ENCODE measurements at places on chromosomes 4 and X. TPM values are rescaled to one million over a fixed set of nuclear protein-coding genes. Genes with fewer than 3 reads are reported as not detected.

The NIPAL1 gene
- total RNA-seq = 1.7 TPM

The HTN3 gene
- total RNA-seq = not detected

The BEND4 gene
- total RNA-seq = 8.8 TPM

The SPANXC gene
- not detected for total RNA-seq

The KCTD8 gene
- total RNA-seq = 1.4 TPM

The TTC29 gene
- total RNA-seq = not detected

The HMX1 gene
- total RNA-seq = 2.0 TPM

The C4orf50 gene
- 0.11 TPM for total RNA-seq

The ANOS1 gene
- total RNA-seq = 70.8 TPM

The ELMOD2 gene
- 27.1 TPM for total RNA-seq

The PRKG2 gene
- 3.1 TPM for total RNA-seq

The PCDH11X gene
- total RNA-seq = 47.7 TPM

The MAGEA4 gene
- 138 TPM for total RNA-seq

The BMP3 gene
- 0.10 TPM for total RNA-seq

The PNMA6F gene
- not detected for total RNA-seq

The SUPT20HL1 gene
- not detected for total RNA-seq

The CT55 gene
- total RNA-seq = 0.10 TPM

The PLS3 gene
- total RNA-seq = 285 TPM

The LPAR4 gene
- 3.3 TPM for total RNA-seq

The TMEM31 gene
- total RNA-seq = not detected

The MAGEA8 gene
- not detected for total RNA-seq

The PLP1 gene
- total RNA-seq = 60.7 TPM

The BBS7 gene
- total RNA-seq = 13.2 TPM

The GPC3 gene
- total RNA-seq = 81.0 TPM

The PCYT1B gene
- 22.9 TPM for total RNA-seq

The FAM13A gene
- 7.1 TPM for total RNA-seq

The SHROOM2 gene
- total RNA-seq = 22.9 TPM

The GAGE1 gene
- not detected for total RNA-seq

The IL21 gene
- total RNA-seq = not detected

The SPANXN1 gene
- not detected for total RNA-seq

The MAGEB3 gene
- 0.80 TPM for total RNA-seq

The GASK1B gene
- total RNA-seq = 0.42 TPM

The GAGE2A gene
- 0.70 TPM for total RNA-seq

The EVC gene
- 4.5 TPM for total RNA-seq

The HEPH gene
- 27.5 TPM for total RNA-seq

The TRIM61 gene
- total RNA-seq = 0.14 TPM

The PHEX gene
- total RNA-seq = 0.04 TPM

The DGKK gene
- 1.4 TPM for total RNA-seq

The CT47B1 gene
- total RNA-seq = not detected

The ENOPH1 gene
- total RNA-seq = 103 TPM

The PLAC8 gene
- total RNA-seq = 0.41 TPM

The NHSL2 gene
- 7.5 TPM for total RNA-seq

The FRYL gene
- 24.3 TPM for total RNA-seq

The FIP1L1 gene
- 41.0 TPM for total RNA-seq

The UFSP2 gene
- 26.1 TPM for total RNA-seq

The RAB40AL gene
- not detected for total RNA-seq

The GIMD1 gene
- not detected for total RNA-seq

The LNX1 gene
- 1.6 TPM for total RNA-seq

The PAGE2B gene
- total RNA-seq = not detected

The SLC16A2 gene
- 86.9 TPM for total RNA-seq

Measured in H7 (cell line).